Left renal cortex interstitium (tissue), 4 donors: ENCODE measurements at places on chromosomes 16 and 17.

DNA sequence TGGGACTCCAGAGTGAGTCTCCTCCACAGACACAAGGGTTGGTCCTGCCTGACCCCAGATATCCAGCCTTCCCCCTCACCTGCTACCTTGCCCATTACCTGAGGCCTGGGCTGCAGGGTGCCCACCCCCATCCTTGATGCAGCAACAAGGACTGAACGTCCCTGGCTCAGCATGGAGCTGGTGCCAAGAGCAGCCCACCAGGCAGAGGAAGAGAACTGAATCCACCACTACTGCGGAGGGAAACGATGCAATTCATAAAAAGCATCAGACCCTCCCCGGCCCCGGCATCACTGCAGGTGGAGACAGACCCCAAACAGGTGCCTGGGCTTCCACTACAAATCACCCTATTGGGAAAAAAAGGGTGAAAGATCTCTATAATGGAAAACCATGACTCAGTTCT lies 131.0 kb upstream of the TNRC6C start:
- no peak for DNase-seq

GRCh38 chr17:63379636-63380035 lies 66.5 kb downstream of the CYB561 start:
- no peak for DNase-seq

GRCh38 chr16:67142342-67142741 lies 8.5 kb downstream of the B3GNT9 start:
- DNase-seq: no peak

DNA sequence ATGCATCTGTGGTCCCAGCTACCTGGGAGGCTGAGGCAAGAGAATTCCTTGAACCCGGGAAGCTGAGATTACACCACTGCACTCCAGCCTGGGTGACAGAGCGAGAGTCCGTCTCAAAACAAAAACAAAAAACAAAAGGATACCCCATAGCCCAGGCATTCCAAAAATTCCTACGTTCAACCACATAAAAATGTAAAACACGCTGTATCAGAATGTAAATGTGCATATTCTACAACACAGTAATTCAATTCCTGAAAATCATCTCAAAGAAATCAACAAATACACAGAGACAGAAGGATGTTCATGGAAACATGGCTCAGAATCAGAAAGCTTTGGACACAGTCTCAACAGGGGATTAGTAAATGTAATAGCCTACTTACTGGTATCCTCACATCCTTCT lies 33.0 kb downstream of the COG7 start:
- no peak for DNase-seq

DNA sequence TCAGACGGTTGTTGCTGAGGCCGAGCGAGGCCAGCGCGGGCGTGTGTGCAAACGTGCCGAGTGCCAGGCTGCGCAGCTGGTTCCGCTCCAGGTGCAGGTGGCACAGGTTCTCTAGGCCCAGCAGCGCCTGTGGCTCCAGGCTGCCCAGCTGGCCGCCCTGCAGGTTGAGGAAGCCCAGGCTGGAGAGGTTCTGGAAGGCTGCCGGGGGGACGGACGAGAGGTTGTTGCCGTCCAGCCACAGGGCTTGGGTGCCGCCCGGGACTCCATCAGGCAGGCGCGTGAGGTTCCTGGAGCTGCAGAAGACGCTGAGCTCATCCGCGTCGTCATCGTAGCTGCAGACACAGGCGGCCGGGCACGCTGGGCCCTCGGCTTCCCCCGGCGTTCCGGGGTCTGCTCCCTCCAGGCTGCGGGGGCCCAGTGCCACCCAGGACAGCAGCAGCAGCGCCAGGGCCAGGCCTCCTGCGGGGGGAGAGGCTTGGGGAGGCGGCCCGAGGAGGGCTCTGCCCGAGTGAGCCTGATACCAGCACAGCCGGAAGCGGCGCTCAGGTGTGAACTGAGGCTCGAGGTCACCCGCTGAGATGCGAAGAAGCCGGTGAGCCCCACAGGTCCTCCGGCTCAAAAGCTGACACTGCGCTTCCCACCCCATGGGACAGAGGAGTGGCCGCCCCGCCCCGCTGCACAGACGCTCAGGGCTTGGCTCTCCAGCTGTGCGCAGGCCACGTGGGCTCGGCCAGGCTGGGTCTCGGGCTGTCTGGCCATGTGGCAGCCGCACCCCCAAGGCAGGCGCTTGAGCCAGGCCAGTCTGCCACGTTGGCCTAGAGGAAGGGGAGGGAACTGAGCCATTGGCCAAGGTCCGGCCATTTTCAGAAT lies 1.3 kb downstream of the IGFALS start:
- DNase-seq: no peak

DNA sequence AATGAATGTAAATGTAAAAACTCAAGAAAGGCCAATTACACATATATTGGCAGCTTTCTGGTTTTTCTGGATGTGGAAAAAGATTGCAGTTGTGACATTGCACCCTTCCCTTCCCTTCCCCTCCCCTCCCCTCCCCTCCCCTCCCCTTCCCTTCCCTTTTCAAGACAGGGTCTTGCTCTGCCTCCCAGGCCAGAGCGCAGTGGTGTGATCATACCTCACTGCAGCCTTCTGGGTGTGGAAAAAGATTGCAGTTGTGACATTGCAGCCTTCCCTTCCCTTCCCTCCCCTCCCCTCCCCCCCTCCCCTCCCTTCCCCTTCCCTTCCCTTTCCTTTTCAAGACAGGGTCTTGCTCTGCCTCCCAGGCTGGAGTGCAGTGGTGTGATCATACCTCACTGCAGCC lies 41.7 kb downstream of the PIK3R5 start:
- no peak for DNase-seq

DNA sequence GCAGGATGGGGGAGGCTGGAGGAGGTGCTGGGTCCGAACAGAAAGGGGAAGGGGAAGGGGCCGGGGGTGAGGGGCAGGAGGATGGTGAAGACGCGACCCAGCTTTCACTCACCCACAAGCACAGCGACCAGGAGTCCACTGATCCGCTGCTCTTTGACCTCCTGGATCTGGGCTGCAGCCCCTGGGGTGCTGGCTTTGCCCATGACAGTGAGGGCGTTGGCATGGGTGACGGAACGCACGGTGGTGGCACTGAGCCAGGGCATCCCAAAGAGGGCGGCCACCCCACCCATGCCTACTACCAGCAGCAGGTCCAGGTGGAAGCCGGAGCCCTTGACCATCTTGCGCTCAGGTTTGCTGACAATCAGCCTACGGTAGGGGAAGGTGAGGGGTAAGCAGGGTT lies 14.9 kb downstream of the SLC4A1 start:
- DNase-seq: no peak

GRCh38 chr17:82257473-82257872 lies 16.0 kb downstream of the CSNK1D start:
- no peak for DNase-seq

GRCh38 chr16:1035066-1035415 lies 37.5 kb upstream of the SSTR5 start:
- no peak for DNase-seq

- no peak for DNase-seq
These were observed 6.3 kb upstream of the CBX4 start for GRCh38 chr17:79845601-79845949.

DNA sequence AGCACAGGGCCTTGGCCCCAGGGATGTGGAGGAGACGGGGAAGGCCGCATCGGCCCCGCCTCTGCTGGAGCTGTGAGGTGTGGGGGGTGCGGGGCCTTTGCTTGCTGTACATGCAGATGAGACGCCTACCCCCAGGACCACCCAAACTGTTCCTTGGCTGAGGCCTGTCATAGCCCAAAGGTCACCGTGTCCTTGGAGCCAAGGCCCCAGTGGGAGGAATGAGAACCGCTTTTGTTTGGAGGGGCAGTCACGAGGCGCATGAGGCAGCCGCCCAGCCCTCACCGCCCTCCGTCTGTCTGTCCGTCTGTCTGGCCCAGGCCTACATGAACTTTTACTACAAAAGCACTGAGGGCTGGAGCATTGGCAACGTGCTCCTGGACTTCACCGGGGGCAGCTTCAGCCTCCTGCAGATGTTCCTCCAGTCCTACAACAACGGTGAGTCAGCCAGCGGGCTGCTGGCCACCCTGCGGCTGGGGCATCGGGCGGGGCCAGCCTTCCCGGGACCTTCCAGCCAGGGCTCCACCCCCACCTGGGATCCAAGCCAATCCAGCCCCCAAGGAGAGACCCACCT lies 8.8 kb downstream of the TAX1BP3 start:
- DNase-seq: no peak

- no peak for DNase-seq
These were observed 29.4 kb downstream of the COG7 start for GRCh38 chr16:23423496-23424049.

DNA sequence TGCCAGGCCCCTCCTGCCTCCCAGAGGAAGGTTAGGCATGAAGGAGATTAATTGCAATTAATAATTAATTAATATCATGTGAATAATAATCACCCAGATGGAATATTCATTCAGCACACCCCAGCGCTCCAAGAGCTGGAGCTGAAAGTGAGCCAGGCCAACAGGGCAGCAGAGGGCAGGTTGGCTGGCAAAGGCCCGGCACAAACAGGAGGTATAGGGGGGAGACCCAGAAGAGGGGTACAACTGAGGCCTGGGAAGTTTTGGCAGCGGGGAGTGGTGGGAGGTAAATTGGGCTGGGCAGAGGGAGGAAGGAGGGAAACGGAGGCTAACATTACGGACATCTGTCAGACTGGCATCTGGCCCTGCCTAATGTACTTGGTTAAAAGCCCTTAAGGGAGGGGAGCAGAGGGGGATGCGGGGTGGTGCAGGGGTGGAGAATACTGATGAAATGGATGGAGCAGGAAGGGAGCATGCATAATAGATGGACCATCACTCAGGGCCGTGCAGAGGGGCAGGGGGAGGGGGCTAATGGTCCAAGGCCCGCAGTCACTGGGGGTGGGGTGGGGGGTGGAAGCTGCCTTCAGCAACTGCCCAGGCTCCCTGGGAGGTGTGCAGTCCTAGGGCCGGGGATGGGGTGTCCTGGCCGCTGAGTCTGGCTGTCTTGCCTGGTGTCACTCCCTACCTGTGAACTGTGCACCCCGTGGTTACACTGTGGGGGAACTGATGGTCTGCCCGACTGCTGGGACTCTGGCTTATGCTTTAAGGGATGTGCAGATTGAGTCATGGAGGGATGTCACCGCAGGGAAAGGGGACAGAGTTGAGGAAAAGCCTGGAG lies 1.9 kb downstream of the ADAM11 start:
- no peak for DNase-seq

- no peak for DNase-seq
These were observed 9.0 kb downstream of the CUEDC1 start for GRCh38 chr17:57945996-57946797.

GRCh38 chr16:72226136-72226535 lies 54.2 kb upstream of the PMFBP1 start:
- DNase-seq: no peak

DNA sequence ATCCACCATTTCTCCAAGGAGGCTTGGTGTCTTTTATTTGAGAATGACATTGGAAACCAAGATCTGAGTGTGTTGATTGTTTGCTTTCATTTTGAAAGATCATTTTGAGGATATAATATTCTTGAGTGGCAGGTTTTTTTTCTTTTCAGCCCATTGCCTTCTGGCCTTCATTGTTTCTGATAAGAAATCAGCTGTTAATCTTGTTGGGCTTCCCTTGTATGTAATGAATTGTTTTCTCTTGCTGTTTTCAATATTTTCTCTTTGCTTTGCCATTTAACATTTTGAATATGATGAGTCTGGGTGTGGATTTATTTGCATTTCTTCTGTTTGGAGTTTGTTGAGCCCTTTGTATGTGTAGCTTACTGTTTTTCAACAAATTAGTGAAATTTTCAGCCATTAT lies 22.0 kb downstream of the PRSS54 start:
- DNase-seq: no peak

DNA sequence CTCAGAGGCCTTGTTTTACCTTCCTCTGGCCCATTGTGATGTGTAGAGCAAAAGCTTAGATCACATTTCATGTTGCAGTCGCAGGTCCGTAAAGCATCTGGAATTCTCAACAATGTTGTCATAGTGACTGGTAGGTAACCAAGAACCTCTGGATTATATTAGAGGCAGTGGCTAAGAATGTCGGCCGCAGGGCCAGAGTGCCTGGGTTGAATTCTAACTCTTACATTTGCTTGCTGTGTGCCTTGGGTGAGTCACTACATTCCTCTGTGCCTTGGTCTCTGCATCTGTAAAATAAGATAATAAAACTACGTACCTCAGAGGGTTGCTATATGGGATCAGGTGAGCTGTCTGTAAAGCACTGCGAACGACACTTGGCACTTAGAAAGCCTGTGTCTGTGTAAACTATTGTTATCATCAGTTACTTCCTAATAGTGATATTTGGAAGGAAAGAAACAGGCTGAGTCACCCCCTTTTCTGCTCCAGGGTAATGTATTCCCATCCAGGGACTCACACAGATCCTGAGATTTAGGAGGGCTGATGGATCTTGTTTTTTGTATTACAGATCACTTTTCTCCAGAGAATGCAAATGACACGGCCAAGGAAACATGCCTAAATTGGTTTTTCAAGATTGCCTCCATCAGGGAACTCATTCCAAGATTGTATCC lies 52.2 kb downstream of the VPS35L start:
- no peak for DNase-seq

GRCh38 chr17:19392303-19392702 lies 5.3 kb upstream of the MFAP4 start:
- DNase-seq: no peak

GRCh38 chr17:78777881-78778280 lies 4.2 kb downstream of the CYTH1 start:
- DNase-seq: no peak

DNA sequence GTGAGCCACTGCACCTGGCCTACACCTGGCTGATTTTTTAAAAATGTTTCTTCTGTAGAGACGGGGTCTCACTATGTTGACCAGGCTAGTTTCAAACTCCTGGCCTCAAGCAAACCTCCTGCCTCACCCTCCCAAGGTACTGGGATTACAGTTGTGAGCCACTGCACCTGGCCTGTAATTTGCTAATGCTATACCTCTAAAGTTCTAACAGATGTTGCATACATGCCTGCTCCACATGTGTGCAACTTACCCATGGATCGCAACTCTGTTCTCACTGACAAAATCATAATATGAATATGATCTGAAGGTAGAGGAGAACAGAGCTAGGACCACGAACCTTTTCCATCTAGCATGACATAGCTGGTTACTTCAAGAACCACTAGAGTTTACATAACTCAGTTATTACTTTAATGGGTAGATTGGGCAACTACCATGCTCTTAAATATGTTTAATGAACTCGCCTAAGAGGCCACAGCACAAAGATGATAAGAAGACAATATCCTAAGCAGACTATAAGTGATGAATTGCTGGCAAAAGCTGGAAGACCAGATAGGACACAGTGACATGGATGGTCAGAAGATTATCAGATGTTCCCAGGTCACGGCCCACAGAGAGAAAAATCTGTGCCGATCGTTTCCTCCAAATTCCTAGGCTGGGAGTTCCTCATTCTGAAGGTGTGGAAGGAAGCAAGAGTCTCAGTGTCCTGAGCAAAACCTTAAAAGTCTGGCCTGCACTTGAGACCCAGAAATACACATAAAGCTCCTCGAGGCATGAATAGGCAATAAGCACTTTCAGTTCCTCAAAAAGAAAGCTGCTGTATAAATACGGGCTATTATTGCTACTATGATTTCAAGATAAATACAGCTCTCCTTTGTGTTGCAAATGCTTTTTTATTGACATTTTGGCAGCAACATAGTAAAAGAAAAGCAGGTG lies 53.6 kb upstream of the ICAM2 start:
- DNase-seq: no peak

- DNase-seq: no peak
These were observed 24.4 kb upstream of the CRYM start for GRCh38 chr16:21302454-21302853.
